ENCODE measurements at places on chromosomes 2 and 18.

GRCh38 chr2:172639823-172640222 is 83.9 kb downstream of the PDK1 start:
- DNase-seq: no peak

DNA sequence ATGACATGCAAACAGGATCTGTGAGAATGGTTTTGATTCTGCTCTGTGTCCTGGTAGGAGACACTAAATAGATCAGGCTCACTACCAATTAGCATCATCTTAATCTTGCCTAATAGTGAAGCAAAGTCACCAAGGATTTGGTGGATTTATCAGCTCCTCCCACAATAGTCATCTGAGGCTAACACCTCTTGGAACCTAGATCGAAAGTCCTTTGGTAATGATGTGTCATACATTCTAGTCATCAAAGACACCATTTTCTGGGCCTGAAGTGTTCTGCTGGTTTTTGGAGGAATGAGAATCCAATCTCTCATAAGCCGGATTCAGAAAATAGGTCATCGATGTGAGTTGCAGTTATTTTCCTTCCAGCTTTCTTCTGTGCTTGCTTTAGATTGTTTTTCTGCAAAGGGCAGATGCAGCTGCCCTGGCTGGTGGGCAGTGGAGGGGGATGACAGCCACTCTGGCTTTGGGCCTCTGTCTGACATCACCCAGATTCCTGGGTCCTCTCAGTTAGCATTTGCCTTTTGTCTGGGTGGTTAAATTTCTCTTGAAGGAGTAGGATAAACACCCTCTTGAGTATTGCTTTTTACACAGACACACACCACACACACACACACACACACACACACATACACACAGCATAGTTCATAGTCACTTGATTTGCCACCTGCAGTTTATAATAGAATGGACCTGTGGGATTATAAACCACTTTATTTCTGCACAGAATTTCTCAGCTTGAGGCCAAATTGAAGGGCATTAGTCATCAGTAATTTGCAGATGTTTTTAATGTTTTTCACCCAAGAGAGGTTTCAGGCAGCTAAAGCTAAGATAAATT is at the start of gene MYO3B:
Gene MYO3B (plus strand): TSS at position 198 of the 832 bp plus-strand sequence. CDS start 141 bp downstream, at position 339.
- no peak for DNase-seq

- DNase-seq: no peak
These were observed 190.4 kb downstream of the BABAM2 start for GRCh38 chr2:28080911-28081310.

- DNase-seq: no peak
These were observed 292.1 kb downstream of the GPD2 start for GRCh38 chr2:156728328-156728727.

DNA sequence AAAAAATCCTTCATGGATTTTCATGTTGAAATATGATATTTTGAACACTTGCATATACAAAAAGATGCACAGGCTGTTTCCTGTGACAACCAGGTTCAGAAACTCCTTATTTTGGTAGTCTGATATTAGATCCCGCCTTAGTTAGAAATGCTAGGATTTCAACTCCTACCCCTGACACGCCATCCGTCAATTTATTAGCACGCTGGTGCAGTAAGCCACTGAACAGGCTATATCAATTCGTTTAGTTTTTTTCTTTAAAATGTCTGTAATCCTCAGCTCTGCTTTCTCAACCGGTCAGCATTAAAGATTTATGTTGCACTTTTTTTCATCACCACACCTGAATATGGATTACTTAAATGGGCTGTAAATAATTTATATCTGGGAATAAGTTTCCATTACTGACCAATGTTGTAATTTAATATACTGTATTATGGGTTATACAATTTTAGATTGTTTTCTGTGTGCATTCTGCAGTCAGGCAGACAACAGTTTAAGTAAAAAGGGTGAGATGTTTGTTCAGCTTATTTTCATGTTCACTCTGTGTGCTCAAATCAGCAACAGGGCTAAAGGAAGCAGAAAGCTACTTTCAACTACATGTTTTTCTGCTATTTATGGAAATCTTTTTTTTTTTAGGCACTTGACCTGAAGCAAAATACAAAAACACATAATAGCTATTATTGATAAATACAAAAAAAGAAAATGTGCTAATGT is 227.7 kb downstream of the ARHGAP15 start:
- no peak for DNase-seq

DNA sequence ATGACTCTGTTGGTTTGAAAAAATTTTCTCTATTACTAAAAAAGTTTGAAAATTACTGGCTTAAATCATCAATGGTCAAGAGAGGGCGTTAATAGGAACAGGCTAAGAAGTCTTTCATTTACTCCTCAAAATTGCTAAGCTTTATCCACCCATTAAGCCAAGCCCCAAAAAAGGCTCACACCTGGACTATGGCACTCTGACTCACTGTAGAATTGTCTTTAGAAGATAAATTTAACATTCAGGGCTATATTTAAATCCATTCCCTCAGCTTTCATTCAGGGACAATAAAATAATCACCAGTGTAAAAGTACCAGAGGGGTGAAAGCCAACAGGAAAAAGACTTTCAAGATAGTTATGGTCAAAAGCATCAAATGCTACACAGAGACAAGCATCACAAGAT is 80.0 kb downstream of the SESTD1 start:
- no peak for DNase-seq

Data from ELF-1 (cell line).